Fibroblast of skin of left quadriceps (primary cell): ENCODE measurements at places on chromosomes 3 and 15.

GRCh38 chr15:91228890-91229289, 128.8 kb downstream of the SV2B start:
- no peak for DNase-seq

DNA sequence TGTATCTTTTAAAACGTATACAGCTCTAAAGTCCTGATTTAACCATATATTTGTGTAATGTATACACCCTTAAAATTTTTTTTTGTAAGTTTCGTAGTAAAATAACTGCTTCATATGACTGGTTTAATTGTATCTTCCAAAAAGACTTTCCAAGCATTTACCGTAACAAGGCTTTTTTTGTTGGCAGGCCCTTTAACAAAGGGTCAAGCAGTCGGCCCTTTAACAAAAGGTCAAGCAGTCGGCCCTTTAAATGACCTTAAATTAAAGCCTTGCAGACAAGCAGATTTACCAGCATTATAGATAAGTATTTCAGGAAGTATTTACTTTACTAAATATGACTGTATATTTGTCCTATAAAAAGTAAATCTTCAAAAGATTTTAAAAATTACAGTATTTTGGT, 28.1 kb downstream of the TSC22D2 start:
- DNase-seq = no peak

DNA sequence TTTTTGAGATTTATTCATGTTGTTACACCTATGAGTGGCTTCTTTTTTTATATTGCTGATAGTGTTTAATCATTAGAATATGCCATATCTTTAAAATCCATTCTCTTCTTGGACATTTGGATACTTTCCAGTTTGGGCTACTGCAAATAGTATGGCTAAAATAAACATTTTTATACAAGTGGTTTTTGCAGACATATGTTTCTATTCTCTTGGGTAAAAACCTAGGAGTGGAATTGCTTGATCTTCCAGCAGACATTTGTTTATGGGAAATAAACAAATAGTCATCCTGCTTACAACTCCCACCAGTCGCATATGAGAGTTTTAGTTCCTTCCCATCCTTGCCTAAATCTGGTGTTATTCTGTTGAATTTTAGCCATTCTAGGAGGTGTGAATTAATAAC, 193.1 kb downstream of the ALCAM start:
- DNase-seq = no peak

- no peak for DNase-seq
Measured at GRCh38 chr15:69012761-69013364, 1.6 kb upstream of the NOX5 start.

DNA sequence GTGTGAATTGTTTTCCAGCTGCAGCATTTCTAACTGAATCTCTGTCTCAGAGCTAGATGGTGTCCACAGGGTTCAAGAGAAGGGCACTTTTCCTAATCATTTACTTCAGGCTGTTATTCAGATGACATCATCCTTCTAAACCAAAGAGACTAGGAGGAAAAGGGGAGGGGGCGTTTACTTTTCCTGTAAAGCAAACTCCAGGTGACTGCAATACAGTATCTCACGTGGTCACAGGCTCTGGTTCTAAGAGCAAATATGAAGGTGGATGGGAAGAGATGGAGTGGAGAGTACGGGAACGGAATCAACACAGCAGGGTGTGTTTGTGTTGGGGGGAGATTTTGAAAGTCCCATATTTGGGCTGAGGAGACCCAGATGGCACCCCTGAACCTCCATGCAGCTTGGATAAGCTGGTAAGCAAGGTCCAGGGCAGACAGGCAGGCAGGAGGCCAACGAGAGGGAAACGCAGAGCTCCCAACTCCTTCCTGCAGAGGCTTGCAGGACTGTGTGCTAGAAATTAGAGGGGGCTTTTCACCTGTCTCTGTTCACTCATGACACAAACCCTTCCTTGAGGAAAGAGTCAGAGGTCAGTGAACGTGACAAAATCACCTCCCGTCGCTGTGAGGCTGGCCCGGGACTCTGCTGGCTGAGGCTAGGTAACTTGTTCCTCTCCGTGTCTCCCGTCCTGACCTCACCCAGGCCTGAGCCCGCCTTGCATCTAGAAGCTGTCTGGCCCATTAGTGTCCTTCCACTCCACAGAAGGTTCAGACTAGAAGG, 151.2 kb downstream of the OPA1 start:
- DNase-seq = no peak

- DNase-seq = no peak
Measured at GRCh38 chr3:13344663-13345062, 75.5 kb downstream of the NUP210 start.

GRCh38 chr15:91219206-91219605, 119.1 kb downstream of the SV2B start:
- no peak for DNase-seq

GRCh38 chr15:43232289-43232874, 11.6 kb upstream of the EPB42 start:
- no peak for DNase-seq

DNA sequence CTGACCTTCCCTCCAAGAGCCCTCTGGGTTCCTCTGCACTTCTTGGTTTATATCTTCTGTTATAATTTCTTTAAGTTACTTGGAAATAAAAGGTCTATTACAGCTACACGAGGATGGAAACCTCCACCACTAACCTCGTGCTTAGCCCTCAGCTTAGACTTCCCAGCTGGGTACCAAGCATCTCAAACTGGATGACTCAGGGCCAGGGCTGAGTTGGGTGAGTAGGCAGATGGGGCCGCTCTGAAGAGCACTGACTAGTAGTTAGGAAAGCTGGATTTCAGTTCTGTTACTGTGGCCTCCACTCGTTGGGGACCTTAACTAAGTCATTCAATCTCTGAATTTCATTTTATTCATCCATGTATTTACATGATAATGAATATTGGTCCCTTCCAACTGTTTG, 1036.6 kb downstream of the IGSF11 start:
- no peak for DNase-seq

DNA sequence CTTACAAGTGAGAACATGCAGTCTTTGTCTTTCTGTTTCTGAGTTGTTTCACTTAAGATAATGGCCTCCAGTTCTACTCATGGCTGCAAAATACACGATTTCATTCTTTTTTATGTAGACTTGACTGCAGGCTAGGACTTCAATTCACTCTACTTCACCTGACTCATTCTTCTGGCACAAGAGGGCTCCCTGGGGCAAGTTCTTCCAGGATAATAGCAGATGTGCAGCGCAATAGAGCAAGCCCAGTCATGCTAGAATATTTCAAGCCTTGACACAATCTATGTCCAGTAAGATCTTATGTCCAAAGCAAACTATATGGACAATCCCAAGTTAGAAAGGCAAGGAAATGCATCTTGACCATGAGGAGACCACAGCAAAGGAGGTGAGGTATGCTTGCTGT, 211.7 kb upstream of the GADL1 start:
- DNase-seq = peak; percentile 51

DNA sequence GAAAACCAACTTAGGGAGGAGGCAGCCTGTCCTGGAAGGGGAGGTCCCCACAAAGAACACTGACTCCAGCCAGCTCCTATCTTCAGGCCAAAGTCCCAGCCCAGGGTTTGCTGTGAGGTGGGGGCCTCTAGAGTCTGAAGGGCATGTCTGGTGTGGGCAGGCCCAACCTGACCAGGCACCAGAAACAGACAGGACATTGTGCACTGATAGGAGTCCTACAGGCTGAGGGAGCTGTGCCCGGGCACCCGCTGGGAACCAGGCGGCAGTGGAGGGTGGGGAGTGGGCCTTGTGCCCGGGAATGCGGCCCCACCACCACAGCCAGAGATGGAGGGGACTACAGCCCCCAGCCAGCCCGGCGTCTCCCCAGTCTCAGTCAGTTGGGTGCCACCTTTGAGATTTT, 161.4 kb downstream of the WNT7A start:
- no peak for DNase-seq

GRCh38 chr3:129618901-129619671, 12.6 kb upstream of the PLXND1 start:
- no peak for DNase-seq

GRCh38 chr3:139523718-139524117, 15.8 kb downstream of the RBP1 start:
- DNase-seq = no peak

GRCh38 chr3:195062866-195063540, 208.0 kb downstream of the XXYLT1 start:
- no peak for DNase-seq

GRCh38 chr15:70633103-70633831, 130.1 kb downstream of the UACA start:
- no peak for DNase-seq

DNA sequence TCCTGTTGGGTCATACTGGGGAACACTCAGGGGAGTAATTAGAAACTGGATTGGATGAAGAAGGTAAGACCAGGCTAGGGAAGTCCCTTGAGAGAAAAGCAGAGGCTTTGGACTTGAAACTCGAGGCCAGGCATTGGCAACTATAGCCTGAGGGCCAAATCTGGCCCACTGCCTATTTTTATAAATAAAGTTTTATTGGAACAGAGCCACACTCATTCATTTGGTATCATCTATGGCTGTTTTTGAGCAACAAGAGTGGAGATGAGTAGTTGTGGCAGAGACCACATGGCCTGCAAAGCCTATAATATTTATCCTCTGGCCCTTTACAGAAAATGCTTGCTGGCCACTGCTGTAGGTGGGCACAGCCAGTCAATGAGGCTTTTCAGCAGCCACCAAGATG, 301.4 kb downstream of the UACA start:
- DNase-seq = no peak

DNA sequence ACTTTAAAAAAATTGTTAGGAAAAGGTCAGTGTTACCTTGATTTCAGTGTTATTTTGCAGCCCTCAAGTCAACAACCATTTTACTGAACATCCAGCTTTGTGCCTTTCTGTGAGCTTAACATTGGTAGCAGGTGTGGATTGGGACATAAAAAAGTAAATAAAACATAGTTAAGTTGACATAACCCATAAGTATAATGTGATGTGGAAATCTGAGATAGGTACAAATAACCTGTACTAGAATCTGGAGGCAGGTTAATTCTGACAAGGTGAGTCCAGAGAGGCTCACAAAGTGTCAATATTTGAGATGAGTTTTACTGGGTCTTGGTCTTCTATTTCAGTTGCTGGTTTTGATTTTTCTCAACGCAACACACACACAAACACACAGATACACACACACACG, 151.3 kb downstream of the LPP start:
- no peak for DNase-seq

- DNase-seq = peak; percentile 56
Measured at GRCh38 chr3:21477541-21478288, 273.3 kb downstream of the ZNF385D start.

DNA sequence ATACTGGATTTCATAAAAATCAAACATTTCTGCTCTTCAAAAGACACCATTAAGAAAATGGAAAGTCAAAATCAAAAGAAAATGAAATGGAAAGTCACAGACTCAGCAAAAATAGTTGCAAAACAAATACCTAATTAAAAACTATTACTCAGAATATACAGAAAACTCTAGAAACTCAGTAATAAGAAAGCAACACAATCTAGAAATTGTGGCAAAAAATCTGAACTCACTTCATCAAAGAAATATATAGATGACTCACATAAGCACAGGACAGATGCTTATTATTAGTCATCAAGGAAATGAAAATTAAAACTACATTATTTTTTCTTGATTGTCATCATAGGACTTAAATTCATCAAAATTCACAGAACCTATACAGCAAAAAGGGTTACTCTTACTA, 430.0 kb downstream of the SHQ1 start:
- no peak for DNase-seq

DNA sequence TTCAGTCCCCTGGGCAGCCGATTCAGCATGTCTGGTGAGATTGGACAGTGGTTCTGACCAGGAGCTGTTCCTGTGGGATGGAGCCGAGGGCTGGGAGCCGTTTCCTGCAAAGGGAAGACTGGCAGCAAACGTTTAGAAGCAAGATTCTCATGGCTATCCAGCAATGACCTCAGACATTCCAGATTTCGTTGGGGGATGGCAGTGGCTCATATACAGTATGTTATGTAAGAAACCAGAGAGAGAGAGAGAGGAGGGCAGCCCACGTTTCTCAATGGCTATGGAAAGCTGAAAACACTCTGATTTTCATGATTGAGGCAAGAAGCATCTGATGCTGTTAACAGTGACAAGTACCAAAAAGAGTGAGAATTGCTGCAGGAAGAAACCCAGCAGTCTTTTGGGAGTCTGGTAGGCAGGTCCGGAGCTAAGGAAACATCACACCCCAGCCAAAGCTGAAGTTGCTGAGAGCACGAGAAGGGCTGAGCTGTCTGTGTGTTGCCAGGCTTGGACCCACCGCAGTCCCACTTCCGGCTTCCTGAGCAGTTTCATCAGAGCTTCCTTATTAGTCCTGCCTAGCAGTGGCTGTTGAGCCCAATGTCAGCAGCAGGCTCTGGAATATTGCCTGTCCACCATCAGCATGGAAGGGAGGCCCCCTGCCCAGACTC, 25.6 kb upstream of the VPS8 start:
- DNase-seq = peak; percentile 87

DNA sequence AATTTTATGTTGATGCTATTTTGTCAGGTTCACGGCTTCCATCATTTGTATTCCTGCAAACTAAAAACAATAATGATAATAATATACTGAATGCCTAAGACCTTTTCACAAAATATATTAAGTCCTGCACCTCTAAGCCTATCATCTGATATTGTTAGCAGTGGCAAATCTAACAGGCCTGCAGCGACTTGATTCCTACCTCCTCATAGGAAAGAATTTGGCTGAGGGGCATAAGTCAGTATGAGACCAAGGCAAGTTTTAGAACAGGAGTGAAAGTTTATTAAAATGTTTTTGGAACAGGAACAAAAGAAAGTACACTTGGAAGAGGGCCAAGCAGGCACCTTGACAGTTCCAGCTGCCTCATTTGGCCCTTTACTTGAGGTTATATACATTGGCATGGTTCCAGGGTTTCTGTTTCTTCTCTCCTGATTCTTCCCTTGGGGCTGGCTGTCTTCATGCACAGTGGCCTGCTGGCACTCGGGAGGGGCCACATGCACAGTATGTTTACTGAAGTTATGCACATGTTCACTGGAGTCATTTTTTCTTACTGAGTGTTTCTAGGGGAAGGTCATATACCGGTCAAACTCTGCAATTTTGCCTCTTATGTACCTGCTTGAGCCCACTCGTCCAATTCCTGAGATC, 418.1 kb downstream of the EPHA6 start:
- no peak for DNase-seq

- peak; percentile 63 for DNase-seq
Measured at GRCh38 chr3:49616491-49616941, 57.6 kb upstream of the APEH start.

- no peak for DNase-seq
Measured at GRCh38 chr15:38867556-38867955, 302.9 kb upstream of the RASGRP1 start.

GRCh38 chr3:122258757-122259371, 66.2 kb upstream of the CSTA start:
- no peak for DNase-seq
